ENCODE measurements at places on chromosomes 11 and 22.

DNA sequence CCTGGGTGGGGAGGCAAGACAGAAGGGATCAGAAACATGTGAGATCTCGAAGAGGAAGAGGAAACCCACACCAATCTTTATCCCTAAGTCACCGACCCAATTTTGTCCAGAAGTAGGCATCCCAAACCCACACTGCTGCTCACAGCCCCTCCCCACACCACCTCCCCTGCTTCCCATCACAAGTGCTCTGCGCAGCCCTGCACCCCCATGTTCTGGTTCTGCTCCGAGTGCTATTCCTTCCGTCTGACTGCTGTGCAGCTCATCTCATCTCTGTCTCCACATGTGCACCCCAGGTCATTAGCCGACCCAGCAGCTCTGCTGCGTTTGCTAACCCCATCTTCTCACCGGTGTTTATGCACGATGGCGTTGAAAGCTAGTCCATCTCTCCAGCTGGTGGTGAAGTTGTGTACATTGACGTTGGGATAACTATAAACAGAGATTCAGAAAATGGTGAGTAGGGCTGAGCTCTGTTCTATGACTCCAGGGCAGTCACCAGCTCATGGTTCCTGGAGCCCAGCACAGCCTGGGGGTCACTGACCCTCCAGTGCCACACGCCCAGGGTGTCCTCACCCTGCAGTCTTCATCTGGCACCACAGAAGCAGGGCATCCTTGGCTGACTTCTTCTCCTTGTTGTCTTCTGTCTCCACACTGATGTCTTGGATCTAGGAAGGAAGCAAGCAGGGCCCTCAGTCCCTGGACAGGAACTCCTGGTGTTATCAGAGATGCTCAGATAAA is 15.1 kb downstream of the SPTBN2 start:
- DNase-seq, result no peak

DNA sequence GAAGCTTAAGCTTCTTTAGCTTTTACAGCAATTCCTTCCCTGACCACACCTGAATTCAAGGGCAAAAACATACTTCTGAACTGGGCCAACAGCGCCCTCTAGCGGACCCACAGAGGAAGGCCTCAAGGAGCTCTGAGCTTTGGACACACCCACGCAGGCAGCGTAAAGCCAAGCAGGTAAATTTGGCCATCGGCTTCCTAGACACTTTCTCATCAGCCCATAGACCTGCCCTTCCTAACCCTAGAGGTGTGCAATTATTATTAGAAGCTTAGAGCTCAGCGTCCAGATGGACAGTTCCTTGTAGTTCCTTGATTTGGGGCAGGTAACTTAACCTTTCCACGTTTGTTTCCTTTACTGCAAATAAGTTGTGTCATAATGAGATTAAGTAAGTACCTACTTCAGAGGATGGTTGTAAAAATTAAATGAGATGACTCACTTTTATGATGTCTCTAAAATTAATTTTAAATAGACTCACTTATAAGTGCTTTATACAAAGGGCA is 25.7 kb upstream of the HMGXB4 start:
- peak; percentile 60 for DNase-seq

DNA sequence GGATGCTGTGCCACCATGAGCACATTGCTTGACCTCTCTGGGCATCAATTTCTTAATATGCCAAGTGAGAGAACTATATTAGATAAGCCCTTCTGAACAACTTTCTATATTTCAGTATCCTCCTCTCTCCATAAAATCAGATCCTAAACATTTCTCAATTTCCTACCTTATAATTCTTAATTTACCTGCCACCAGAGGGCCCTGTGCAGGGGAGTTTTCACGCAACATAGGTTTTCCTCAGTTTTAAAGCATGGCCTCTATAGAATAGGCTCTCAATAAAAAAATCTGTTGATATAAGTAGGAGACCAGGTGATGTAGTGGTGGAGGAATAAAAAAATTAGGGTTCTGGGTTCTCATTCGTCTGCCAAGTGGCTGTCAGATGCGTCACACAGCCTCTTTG is 83.7 kb upstream of the DBX1 start:
- no peak for DNase-seq

- DNase-seq, result no peak
Observed at GRCh38 chr11:66112601-66113499, 42.8 kb downstream of the PACS1 start.

- no peak for DNase-seq
Observed at GRCh38 chr11:75490221-75491181, 35.2 kb downstream of the GDPD5 start.

GRCh38 chr11:31757260-31757835 is 53.8 kb downstream of the PAX6 start:
- DNase-seq, result no peak

GRCh38 chr11:111631024-111631665 is 28.9 kb downstream of the SIK2 start:
- DNase-seq, result no peak

Measured in stimulated activated CD4-positive, alpha-beta T cell treated with anti-CD3 and anti-CD28 coated beads, Interleukin-1b, Interleukin-23, amount 100 ng/mL, for 4 hours (primary cell).